ENCODE measurements at places on chromosomes 1 and 21. TPM values are rescaled to one million over a fixed set of nuclear protein-coding genes. Genes with fewer than 3 reads are reported as not detected.
A peak's percentile ranks its signal among the peaks of the same experiment; 100 is the strongest.

DNA sequence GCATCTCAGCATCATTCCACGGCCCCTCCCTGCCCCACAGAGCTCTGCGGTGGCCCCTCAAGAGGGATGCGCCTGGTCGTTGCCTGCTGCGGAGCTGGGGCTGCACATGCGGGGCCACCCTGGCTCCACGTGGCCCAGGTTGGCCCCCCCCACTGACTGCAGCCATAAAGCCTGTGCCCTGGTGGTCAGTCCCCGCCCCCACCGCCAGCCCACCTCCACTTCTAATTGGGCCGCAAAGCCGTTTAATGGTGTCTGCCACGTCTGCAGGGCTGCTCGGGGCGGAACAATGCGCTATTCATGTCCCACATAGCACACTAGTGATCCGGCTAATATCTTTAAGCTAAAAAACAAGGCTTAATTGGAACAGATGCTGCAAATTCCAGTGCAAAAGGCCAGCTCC, 33.5 kb upstream of the ACTRT2 start:
- DNase-seq: no peak

DNA sequence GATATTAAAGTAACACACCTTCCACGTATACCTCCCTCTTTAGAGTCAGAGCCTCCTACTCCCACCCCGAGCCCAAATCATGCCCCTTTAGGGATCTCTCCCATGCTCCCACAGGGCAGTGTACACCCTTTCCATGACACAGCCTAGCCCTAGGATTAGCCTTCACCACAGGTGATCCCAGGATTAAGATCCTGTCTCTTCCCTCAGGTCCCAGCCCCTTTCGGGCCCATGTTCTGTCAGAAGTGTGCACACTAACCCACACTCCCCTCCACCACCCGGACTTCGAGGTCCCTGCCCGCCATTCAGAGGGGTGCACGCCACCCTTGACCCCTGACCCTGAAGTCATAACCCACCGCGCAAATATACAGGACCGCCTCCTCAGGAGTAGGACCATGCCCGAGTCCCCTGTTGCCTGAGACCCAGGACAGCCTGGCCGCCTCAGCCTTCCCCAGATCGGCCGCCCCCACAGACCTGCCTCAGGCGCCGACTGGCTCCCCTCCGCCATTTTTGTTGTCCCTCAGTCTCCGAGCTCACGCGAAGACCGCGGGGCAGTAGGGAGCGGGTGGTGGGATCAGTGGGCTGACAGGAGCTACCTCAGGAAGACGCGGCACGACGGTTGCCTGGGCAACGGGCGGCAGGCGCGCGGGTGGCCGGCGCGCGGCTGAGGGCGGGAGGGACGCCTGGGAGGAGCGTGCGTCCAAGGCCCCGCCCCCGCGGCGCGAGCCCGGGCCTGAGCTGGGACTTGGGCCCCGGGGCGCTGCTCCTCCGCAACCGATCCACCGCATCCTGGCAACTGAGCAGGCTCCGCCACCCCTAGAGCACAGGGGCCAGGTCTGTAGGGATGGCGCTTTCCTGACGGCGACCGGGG, at the start of gene AGBL4:
Gene AGBL4 (minus strand): TSS at position 663 of the 868 bp plus-strand sequence.
- peak; percentile 73 for DNase-seq

GRCh38 chr1:15948595-15949452, 27.1 kb downstream of the ZBTB17 start:
- DNase-seq: peak; percentile 76

CLDN17 gene
- total RNA-seq: not detected

MGST3 gene
- total RNA-seq: 601 TPM

Measured in Right ventricle myocardium superior (tissue), 1 donor.